ENCODE measurements at places on chromosomes 7 and 10.

DNA sequence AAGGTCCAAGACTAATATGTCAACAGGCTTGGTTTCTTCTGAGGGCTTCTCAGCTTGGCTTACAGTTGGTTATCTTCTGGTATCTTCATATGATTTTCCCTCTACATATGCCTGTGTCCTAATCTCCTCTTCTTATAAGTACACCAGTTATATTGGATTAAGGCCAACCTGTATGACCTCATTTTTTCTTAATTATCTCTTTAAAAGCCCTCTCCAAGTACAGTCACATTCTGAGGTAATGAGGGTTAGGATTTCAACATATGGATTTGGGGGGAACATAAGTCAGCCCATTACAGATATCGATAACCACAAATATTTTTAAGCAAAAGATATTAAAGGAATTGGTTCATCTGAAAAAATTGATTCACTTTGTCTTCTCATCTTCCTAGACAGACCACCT is 49.2 kb downstream of the IQUB start:
- no peak for DNase-seq

- DNase-seq: no peak
Observed at GRCh38 chr7:27708485-27708884, 31.5 kb upstream of the TAX1BP1 start.

DNA sequence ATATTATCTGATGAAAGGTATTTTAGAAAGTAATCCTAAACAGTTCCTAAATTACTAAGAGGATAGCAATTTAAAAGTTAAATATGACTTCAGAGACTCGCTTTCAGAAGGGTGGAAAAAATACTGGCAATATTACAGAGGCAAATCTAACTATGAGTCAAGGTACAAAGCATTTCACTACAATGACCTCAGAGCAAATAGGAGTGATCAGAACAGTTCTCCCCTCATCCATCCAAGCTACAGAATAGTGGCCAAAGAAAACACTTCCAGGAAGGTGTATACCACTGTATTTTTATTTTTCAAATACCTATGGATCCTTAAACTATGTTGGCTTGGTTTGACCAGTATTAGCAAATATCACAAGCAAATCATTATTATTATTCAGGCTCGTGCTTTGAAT is 112.8 kb upstream of the ODAD2 start:
- DNase-seq: no peak

GRCh38 chr10:42972946-42973345 is 103.9 kb upstream of the RET start:
- no peak for DNase-seq

DNA sequence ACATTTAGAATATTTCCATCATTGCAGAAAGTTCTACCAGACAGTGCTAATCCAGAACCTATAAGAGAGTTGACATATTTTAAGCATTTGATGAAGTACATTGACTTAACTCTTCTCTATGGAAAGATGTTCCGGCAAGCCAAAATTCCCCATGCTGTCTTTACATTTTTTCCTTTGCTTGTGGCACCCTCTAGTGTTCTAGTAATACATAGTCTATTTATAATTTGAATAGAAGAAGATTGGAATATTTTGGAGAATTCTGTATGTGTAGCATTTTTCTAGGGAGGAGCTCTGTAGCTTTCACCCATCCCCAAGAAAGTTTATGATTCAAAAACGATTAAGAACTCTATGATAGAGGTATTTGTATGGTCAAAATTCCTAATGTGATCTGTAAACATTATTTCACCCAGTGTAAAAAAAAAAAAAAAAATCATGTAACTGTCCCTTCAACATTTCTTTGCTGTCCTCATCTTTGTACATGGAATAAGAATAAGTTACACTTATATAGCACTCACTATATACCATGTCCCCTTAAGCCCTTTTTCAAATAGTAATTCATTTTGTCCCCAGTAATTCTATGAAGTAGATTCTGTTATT is 33.2 kb downstream of the NRF1 start:
- DNase-seq: no peak

DNA sequence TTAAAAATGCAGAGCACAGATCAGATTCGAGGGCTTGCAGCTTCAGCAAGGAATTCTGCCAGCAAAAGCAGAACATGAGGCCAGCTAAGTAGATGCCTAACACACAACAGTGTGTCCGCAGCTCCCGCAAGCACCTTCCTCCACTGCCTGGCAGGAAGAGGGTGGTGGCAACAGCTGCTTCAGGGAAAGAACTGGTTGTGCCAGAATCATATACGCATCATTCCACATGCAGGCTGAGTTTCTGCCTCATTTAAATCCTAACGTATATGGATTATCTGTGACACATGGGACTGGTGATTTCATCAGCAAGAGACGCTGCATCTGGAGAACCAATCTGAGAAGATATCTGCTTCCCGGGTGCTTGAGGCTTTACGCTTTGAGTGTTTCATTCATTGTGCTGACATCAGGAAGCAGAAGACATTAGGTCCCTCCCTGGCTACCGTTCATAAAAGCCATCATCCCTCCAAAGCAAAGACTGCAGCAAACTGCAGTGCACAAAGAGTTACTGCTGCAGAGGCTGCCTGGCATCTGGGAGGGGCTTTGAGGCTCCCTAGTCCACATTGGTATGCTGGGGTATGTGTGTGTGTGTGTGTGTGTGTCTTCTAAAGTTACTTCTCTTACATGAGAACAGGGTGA is 78.8 kb downstream of the FAM13C start:
- no peak for DNase-seq

Data from stimulated activated CD4-positive, alpha-beta T cell treated with anti-CD3 and anti-CD28 coated beads, Interleukin-1b, Interleukin-23, amount 100 ng/mL, for 1 hour (primary cell).